ENCODE measurements at places on chromosomes 2 and 18.

- H3K4me3 ChIP-seq = no peak overlapping the region
- H3K27me3 ChIP-seq = no peaks in the 10 kb centered on the region
- peak; percentile 39 for DNase-seq
Observed at GRCh38 chr18:3441290-3441689, 8.7 kb upstream of the TGIF1 start.

DNA sequence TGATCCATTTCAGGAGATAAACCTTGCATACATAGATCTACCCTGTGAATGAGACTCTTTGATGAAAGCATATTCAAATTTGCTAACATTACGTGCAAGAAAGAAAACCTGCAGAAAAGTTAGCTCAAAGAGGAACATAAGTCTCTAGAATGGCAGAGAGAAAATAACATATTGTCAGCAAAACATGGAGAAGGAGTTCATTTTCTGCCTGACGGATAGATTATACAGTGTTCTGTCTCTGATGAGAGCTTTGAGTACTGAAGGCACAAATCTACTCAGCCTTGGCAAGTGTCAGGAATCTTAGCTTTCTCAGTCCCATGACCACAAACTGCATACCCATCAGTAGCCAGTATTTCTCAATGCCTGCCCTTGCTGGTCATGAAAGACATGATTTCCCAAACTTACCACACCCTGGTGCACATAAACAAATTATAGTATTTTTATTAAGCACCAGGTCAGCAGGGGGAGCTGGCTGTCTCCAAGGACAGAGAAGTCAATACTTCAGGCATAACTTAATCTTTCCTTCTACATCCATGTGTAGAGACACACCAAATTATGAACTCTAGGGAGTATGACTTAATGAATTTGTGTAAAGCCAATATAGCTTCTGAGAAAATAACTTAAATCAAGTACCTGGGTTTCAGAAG is 401.2 kb upstream of the SOX11 start:
- H3K27me3 ChIP-seq = no peaks in the 10 kb centered on the region
- H3K4me1 ChIP-seq = no peaks in the 10 kb centered on the region
- no peaks in the 10 kb centered on the region for H3K36me3 ChIP-seq
- H3K4me3 ChIP-seq = no peak overlapping the region

GRCh38 chr18:76131738-76132137 is 363.3 kb downstream of the ZNF516 start:
- no peaks in the 10 kb centered on the region for H3K4me1 ChIP-seq
- DNase-seq = peak; percentile 12
- no peak overlapping the region for H3K4me3 ChIP-seq
- no peaks in the 10 kb centered on the region for H3K36me3 ChIP-seq
- no peak overlapping the region for H3K27ac ChIP-seq

- no peak for DNase-seq
- no peaks in the 10 kb centered on the region for H3K36me3 ChIP-seq
- no peaks in the 10 kb centered on the region for H3K4me1 ChIP-seq
- no peaks in the 10 kb centered on the region for H3K27me3 ChIP-seq
- no peak overlapping the region for H3K4me3 ChIP-seq
Observed at GRCh38 chr18:56221195-56222065, 417.0 kb downstream of the TXNL1 start.

- H3K27me3 ChIP-seq = no peaks in the 10 kb centered on the region
- no peaks in the 10 kb centered on the region for H3K36me3 ChIP-seq
- no peak overlapping the region for H3K4me3 ChIP-seq
- no peaks in the 10 kb centered on the region for H3K4me1 ChIP-seq
- no peak for DNase-seq
- H3K27ac ChIP-seq = no peak overlapping the region
Observed at GRCh38 chr2:115129536-115129935, 687.1 kb downstream of the DPP10 start.

GRCh38 chr18:54173250-54173649 is 51.2 kb downstream of the MBD2 start:
- peaks cover 48% of the 10 kb centered on the region for H3K4me1 ChIP-seq
- peaks cover 11% of the 10 kb centered on the region for H3K36me3 ChIP-seq
- H3K27me3 ChIP-seq = no peaks in the 10 kb centered on the region
- no peak overlapping the region for H3K4me3 ChIP-seq
- H3K27ac ChIP-seq = peak overlapping the region; percentile 79
